ENCODE measurements at places on chromosomes 3 and 15.

- DNase-seq = no peak
These were observed 237.3 kb downstream of the IL5RA start for GRCh38 chr3:2872884-2873283.

GRCh38 chr15:101498076-101498716 is 8.7 kb upstream of the PCSK6 start:
- DNase-seq = no peak

GRCh38 chr3:36652104-36652503 is 112.2 kb downstream of the DCLK3 start:
- no peak for DNase-seq

- no peak for DNase-seq
These were observed 136.4 kb upstream of the CMC1 start for GRCh38 chr3:28104896-28105534.

GRCh38 chr3:136464502-136464901 is 214.4 kb downstream of the PCCB start:
- no peak for DNase-seq

GRCh38 chr3:21668012-21668411 is 83.0 kb downstream of the ZNF385D start:
- DNase-seq = no peak

All from cardiac septum (tissue), 1 donor.